ENCODE measurements at places on chromosomes 12 and 14.

DNA sequence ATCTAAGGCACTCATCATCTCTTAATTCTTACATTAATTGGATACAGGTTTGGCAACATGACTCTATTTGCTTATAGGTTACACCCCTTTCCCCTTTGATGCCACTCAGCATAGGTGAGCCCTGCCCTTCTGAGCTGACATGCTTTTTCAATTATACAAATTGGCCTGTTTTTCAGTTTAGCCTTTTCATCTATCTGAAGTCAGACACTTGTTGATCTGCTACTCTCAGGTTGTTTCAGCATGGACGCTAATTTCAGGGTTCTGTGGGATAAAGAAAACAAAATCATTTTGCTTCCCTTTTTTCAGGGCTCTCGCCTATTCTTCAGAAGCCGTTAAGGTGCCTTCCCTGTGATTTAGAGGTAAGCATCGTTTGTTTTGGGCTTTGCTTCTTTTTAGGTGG is 55.3 kb downstream of the DACT1 start:
- no peak for DNase-seq

- no peak for DNase-seq
These were observed 1.1 kb downstream of the PAPLN start for GRCh38 chr14:73238424-73238852.

DNA sequence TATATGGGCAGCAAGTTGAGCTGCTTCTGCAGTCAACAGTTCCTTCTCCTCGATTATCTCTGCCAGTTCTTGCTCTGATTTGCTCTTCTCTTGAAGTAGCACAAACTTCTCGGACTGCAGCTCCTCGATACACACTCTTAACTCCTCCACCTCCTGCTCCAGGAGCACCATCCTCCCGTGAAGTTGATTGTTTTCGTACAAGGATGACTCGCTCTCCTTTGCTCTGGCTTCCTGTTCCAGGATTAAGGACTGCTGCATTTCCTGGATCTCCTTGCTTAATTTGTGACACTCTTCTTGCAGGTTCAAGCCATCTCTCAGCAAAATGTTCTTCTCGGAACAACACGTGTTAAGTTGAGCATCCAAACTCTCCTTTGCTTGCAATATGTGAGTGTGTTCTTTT is 56.2 kb upstream of the VPS33A start:
- no peak for DNase-seq

DNA sequence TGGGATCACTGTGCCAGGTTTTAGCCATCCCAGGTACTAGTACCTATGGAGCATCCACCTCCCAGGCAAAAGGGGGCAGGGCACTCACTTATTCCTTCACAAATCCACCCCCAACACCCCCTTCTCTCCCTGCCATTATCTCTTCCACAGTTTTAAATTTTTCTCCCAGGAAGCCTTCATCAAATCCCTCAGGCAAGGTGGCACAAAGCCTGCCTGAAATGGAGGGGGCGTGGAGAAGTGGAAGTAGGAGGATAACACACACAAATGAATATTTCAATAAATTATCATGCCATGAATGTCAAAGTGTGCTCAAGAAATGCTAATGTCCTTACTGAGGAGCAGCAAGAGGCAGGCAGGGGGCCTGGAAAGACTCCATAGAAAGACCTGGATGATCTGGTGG is 4.7 kb upstream of the CHST11 start:
- DNase-seq: no peak

DNA sequence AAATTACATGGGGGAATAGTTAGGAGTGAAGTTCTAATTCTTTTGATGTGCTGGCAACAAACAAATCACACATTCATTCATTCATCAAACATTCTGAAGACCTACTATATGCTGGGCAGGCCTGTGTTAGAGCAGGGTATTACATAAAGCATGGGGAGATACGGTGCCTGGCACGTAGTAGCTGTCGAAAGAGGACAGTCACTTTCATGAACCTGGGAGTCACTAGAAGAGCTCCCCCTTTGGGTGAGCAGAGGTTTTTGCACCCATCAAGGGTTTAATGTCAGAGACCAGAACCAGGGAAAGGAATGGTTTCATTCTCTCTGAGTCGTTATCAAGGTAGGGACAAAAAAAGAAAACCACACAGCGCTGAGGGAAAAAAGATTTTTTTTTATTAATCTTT is 10.0 kb downstream of the LHX5 start:
- DNase-seq: no peak

GRCh38 chr12:107079172-107080011 is 14.0 kb downstream of the CRY1 start:
- DNase-seq: peak; percentile 4

- DNase-seq: no peak
These were observed 9.2 kb downstream of the STAT2 start for GRCh38 chr12:56350662-56351061.

GRCh38 chr14:22824711-22825359 is 4.9 kb upstream of the MRPL52 start:
- DNase-seq: no peak

GRCh38 chr14:58722441-58722840 is 84.7 kb downstream of the DACT1 start:
- no peak for DNase-seq

- DNase-seq: no peak
These were observed 1.3 kb downstream of the FAM222A start for GRCh38 chr12:109714913-109715244.

- no peak for DNase-seq
These were observed 638.5 kb upstream of the MIS18BP1 start for GRCh38 chr14:45891417-45892080.

GRCh38 chr14:64692986-64693809 is 11.0 kb upstream of the PLEKHG3 start:
- DNase-seq: no peak

- no peak for DNase-seq
These were observed 81.2 kb downstream of the CHGA start for GRCh38 chr14:93003945-93004698.

DNA sequence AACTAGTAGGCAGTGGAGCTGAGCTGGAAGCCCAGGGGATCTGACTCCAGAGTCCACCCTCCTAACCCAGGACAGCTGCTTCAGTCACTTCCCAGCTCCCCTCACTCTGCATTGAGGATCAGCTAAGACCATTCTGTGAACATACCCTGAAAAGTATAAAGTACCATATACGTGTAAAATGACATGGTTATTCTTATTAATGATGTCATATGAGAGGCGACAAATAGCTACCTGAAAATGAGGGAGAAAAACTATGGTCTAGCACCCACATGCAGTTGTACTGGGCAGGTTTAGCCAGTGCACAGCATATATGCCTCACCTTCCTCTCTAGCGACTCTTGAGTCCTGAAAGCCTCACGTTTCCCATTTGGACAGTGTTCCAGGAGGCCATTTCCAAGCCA is 461.9 kb downstream of the RAD51B start:
- no peak for DNase-seq

DNA sequence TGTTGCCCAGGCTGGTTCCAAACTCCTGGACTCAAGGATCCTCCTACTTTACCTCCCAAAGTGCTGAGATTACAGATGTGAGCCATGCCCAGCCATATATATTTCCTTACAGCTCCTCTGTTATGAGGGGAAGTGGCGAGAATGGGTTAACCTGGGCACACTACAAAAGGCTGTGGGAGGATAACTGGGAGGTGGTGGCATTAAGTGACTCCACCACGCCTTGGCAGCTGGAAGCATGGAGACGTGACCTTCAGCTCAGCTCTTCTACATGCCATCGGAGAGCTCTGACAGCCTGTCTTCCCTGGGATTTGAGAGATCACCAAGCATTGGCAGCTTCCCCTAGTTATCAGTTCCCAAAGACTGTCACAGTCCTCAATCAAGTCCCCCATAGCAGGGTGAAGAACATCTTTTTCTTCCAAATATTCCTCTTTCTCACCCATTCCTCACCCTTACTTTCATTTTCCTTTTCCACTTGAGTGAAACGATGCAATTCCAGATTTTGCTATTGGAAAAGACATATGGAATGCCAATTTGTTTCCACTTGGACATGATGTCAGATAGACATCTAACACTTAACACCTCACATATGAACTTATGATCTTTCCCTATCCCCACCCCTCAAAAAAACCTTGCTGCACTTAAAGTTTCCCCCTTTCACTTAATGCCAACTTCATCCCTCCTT is 48.5 kb downstream of the PHLDA1 start:
- DNase-seq: no peak

- DNase-seq: no peak
These were observed 311.4 kb upstream of the ATP2B1 start for GRCh38 chr12:90020014-90020413.

GRCh38 chr14:100065942-100066574 is 836 bp downstream of the EVL start:
- no peak for DNase-seq

GRCh38 chr12:98221243-98221808 is 294.1 kb upstream of the TMPO start:
- no peak for DNase-seq

DNA sequence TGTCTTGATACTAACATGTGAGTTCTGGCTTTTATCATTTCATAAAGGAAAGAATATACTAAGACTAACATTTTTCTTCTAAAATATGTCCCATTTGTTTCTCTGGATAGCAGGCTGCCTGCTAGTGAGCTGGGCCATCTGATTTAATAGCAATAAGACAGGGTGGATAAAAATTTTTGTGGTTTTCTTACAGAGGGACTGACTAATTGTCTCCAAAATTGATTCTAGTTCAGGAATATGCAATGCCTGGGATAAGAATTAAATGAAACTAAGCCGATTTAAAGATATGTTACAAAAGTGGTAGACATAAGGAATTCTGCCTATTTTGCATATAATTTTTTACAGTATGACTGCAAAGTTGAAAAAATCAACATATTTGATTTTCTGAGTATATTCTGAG is 252.9 kb upstream of the NAV3 start:
- DNase-seq: no peak

GRCh38 chr14:85010186-85010585 is 519.8 kb upstream of the FLRT2 start:
- no peak for DNase-seq

- no peak for DNase-seq
These were observed 119.9 kb upstream of the NCOR2 start for GRCh38 chr12:124687174-124687902.

DNA sequence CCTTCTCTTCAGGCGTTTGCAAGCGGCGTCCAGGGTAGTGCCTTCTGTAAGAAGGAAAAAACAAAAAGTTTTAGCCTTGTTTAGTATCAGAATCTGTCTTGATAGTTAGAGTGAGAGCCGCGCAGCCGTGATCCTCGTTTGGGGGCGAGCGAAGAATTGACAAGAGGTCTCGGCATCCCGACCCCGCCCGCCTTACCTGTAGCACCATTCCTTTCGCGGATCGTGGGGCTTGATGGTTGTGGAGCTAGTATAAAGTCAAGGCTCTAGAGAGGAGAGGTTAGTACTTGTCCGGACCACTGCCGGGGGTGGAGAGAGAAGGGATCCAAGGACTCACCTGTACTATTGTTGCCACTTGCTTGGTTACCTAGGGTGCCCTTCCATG is 494 bp downstream of the TMTC3 start:
- DNase-seq: no peak

DNA sequence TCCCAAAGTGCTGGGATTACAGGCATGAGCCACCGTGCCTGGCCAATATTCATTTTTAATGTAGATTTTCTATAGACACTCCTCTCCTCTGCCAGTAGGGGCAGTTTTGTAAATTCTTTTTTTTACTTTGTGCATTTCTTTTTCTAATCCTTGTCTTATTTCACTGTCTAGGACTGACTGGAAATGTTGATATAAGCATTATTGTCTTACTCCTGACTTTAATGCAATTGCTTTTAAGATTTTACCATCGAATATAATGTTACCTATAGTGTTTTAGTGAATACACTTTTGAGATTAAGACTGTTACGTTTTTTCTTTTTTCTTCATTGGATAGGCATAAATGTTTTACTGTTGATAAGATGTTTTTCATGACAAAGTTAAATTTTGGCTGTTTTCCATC is 35.4 kb upstream of the EMP1 start:
- DNase-seq: no peak

DNA sequence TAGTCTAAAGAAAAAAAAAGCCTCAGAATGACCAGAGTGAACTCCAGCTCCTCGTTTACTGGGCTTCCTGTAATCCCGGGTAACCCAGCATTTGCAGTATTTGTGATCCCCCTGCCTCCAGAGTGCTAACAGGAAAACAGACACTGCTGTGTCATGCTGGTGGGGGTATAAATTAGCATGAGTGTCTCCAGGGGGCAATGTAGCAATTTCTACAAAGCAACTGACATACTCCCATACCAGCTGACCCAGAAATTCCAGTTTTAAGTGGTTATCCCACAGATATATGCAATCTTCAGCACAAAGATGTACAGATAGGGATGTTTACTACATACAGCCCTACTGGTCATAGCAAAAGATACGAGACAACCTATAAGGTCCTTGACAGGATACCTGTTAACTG is 18.8 kb downstream of the TTC7B start:
- DNase-seq: no peak

DNA sequence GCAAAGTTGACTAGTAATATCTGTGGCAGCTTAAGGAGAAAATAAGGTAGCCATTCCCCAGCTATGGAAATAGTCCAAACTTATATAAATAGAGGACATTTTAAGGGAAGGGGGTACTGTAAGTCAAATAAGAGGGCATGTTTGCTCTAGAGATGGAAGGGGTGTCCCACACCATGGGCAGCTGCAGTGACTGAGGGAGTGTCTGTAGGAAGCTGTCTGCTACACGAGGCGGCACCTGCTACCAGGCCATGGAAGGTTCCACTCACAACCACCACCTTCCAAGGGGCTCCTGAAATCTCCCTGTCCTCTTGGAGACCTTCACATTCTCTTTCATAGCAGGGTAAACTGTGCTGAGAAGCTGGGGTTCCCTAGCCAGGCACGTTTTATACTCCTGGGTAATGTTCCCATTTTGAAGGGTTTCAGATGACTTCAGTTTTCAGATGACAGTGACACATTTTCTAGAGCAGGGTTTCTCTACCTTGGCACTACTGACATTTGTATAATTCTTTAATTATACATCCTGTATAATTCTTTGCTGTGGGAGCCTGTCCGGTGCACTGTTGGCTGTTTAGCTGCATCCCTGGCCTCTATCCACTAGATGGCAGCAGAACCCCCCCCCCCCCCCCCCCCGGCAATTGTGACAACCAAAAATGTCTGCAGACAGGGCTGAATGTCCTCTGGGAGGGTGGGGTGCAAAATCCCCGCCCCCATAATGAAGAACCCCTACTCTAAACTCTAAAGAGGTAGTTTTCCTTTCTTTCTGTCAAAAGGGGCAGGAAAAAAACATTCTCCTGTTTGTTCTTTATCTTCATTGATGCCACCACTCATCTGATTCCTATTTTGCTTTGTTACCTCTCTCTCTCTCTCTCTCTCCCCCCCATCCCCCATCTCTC is 11.6 kb upstream of the SMCO2 start:
- DNase-seq: peak; percentile 33

DNA sequence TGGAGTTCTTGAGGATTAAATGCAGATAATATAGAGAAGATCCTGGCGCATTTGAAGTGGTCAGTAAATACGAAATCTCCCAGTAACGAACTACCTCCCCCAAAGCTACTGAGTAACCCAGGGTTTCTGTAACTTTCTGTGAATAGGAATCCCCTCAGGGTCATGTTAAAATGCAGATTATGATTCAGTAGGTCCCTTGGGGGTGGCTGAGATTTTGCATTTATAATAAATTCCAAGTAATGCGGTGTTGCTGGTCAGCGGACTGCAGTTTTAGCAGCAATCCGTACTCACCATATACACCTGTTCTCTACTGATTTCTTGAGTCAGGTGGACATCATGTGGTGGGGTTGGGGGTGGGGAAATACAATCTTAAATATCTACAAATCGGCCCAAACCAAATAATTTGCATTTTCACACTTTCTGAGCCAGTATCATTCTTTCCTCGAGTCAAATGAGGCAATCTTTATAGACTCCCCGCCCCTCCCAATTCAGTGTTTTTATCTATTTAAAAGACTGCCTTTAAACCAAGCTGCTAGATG is 868 bp downstream of the SPATA7 start:
- DNase-seq: no peak

- no peak for DNase-seq
These were observed 110.5 kb upstream of the FUT8 start for GRCh38 chr14:65301862-65302539.
